ENCODE measurements at places on chromosomes 3 and 15.

GRCh38 chr15:43266834-43267233 is at the start of gene TGM5:
TGM5 (minus strand) TSS chr15:43266928; CDS start chr15:43266849, 79 bp downstream.
- no peak for DNase-seq

DNA sequence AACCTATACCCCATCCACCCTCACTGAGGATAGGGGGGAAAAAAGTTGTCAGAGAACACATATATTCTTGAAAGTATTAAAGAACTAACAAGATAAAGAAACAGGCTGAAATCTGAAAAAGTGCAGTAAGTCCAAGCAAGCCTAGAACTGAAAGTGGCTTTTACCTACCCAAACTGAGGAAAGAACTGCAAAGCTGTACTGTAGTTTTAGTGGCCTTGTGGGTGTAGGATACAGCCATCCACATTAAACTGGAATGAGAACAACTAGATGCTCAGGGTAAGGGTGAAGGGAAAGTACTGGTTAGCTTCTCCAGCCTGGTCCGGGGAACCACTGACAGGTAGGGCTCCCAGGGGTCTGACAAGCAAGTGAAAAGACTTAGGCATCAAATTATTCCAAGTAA is 10.1 kb downstream of the UBP1 start:
- no peak for DNase-seq

GRCh38 chr3:126147932-126148683 is 32.3 kb downstream of the ALDH1L1 start:
- DNase-seq, result no peak

- DNase-seq, result no peak
Observed at GRCh38 chr15:36992454-36992853, 107.9 kb downstream of the MEIS2 start.

GRCh38 chr15:33059184-33059583 is 135.3 kb downstream of the FMN1 start:
- no peak for DNase-seq

DNA sequence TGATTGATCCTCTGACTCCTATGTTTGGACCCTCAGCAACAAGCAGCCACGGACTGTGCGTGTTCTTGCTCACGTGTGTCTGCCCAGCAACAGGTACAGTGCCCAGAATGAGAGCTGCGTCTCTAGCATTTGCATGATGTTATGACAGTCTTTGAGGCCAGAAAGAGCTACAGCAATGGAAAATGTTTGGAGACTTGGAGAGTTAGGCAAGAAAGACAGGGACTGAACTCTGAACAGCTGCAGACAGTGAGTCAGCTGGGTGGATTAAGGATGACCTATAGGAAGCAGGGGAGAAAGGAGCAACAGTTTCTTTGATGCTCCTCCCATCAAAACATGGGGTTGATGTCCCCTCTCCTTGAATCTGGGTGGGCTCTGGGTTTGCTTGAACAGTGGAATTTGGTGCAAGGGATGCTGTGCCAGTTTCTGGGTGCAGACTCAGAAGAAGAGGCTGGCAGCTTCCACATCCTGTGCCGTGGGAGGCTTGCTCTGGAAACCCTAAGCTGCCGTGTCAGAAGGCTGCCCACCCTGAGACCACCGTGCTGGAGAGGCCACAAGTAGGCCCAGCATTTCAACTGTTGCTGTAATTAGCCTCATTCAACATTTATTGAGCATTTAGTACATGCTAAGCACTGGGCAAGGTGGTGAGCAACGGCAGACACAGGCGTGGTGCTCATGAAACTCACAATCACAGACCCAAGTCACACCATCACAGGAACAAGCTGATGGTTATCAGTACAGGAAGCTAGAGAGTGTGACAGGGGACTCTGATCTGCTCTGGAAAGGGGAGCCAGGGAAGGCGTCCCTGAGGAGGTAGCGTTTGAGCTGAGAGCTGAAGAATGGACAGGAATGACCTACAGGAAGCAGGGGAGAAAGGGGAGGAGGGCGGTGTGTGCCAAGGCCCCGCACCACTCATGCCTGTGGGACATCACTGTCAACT is 21.7 kb downstream of the CCR9 start:
- no peak for DNase-seq

Measured in GM12865 (cell line).